ENCODE measurements at places on chromosomes 2 and 18.

DNA sequence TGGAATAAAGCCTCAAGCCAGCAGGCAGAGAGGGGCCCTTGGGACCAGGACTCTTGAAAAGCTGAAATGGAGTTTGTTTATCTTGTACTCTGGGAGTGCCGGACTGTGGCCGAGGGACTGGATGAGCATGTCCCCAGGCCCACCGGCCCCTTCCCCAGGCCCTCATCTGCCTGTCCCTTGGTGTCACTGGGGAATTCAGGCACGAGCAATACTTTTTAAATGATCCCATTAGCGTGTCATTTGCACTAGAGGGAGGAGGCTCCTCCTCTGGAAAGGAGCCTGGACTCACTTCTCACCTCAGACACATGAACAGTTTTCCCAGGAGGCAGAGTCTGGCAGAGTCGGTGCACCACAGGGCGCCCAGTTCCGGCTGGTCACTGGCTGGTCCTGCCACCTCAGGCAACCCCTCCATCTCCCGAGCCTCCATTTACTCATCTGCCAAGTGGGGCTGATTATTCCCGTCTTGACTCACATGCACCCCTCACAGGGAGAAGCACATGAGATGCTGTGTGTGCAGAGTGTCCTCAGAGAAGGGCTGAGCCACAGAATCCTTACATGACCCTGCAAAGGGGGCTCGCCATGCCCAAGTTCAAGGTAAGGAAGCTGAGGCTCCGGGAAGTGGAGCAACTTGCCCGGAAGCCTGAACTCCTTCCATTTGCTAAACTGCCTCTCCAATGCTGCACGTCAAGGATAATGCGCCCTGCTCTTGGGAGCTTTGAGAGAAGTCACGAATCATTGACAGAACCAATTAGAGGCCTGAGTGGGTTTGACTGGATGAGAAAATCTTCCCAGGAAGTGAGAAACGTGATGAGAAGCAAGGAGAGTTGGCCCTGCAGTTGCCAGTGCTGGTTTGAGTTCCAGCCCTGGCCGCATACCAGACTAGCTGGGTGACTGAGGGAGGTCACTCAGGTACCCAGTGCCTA lies 26.7 kb downstream of the CIB4 start:
- H3K4me3 ChIP-seq = no peak overlapping the region
- no peak for DNase-seq
- no peaks in the 10 kb centered on the region for H3K4me1 ChIP-seq
- H3K36me3 ChIP-seq = no peaks in the 10 kb centered on the region

DNA sequence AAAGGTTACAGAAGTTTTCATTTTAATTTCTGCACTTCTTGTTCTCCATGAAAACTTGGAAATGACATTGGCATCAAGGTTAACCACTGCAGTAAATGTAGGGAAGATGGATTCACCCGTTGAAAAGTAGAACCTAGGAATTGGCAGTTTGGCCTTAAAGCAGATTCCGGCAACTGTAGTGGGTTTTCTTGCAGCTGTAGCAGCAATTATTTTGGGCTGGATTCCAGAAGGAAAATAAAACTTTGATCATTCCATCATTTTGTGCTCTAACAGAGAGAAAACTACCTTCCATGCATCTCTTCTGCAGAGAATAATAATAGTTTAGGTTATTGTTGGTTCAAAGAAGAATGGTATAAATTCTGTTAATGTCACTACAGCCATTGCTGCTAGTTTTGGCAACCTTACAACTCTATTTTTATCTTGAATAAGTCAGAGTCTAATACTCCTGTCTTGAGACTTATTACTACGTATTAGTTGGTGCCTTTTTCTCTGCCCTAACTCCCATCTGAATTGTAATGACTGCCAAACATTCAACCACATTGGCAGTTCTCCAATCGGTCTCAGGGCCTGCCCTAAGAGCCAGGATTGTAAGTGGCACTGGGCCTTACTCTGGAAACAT lies 178.1 kb upstream of the PIEZO2 start:
- DNase-seq = no peak
- no peaks in the 10 kb centered on the region for H3K27me3 ChIP-seq
- no peaks in the 10 kb centered on the region for H3K36me3 ChIP-seq
- no peaks in the 10 kb centered on the region for H3K4me1 ChIP-seq
- no peak overlapping the region for H3K4me3 ChIP-seq
- H3K27ac ChIP-seq = no peak overlapping the region

DNA sequence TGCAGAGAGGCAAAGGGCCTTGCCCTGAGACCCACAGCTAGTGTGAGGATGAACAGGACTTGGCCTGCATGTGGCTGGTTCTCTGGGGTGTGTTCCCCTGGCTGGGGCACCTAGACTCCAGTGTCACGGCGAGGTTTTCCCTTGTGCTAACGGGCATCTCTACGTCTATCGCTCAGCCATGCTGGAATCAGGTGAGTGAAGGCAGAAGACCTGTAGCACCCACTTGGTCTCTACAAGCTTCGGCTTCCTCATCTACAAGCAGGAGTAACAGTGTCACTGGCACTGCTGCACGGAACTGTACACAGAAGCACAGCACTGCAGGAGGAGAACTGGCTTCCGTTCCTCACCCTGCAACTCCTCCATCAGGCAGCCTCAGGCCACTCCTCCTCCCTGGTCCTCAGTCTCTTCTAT lies 30.6 kb downstream of the HS1BP3 start:
- H3K27ac ChIP-seq = no peak overlapping the region
- H3K27me3 ChIP-seq = no peaks in the 10 kb centered on the region
- DNase-seq = no peak
- no peak overlapping the region for H3K4me3 ChIP-seq

DNA sequence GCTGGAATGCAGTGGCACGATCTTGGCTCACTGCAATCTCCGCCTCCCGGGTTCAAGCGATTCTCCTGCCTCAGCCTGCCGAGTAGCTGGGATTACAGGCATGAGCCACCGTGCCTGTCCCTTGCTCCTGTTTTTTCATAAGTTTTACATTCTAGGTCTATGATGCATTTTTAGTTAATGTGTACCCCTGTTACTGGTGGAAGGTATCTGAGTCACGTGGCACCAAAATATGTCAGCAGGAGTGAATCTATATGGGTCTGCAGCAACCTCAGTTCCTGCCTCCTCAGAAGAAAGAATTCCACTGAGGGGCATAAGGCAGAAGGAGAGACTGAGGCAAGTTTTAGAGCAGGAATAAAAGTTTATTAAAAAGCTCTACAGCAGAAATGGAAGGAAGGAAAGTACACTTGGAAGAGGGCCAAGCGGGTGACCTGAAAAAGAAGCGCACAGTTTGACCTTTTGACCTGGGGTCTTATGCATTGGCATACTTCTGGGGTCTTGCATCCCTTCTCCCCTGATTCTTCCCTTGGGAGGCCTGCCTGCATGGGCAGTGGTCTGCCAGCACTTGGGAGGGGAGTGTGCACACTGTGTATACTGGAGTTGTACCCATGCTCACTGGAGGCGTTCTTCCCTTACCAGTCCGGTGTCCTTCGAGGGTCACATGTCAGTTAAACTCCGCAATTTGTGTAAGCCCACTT lies 1.1 kb upstream of the MFSD2B start:
- no peaks in the 10 kb centered on the region for H3K36me3 ChIP-seq
- no peaks in the 10 kb centered on the region for H3K4me1 ChIP-seq
- H3K27ac ChIP-seq = no peak overlapping the region
- peaks cover 7% of the 10 kb centered on the region for H3K27me3 ChIP-seq

DNA sequence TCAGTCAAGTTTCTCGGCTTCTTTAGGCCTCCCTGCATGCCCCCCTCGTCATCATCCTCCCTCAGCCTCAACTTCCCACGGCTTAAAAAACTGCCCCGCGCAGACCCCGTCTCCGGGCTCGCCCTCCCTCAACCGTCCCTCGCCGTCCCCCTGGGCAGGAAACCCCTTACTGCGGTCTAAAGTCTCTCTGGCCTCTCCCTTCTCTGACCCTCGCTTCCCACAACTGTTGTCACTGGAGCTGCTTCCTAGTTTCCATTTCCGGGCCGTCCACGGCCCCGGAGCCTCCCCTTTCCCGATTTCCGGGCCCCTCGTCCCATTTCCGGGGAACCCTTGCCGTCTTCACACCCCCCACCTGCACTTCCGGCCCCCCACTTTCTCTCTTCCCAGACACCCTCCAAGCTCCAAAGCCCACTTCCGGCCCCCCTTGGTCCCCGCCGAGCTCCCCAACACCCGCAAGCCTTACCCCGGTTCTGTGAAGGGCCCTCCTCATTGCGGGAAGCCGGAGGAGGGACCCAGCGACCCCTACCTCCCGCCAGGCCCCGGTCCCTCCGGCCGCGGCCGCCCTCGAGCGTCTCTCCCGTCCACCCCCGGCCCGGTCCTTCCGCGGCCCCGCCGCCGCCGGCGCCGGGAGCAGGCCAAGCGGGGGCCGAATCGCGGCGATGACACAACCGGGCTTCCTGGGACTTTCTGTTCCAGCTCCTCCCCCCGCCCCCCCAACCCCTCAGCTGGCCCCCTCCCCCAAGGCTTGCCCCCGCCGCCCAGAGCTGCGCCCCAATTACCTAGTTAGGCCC lies 513 bp downstream of the TRIP12 start:
- peak overlapping the region; percentile 98 for H3K27ac ChIP-seq
- H3K4me1 ChIP-seq = no peaks in the 10 kb centered on the region
- H3K4me3 ChIP-seq = peak overlapping the region; percentile 91
- no peaks in the 10 kb centered on the region for H3K27me3 ChIP-seq

- no peaks in the 10 kb centered on the region for H3K36me3 ChIP-seq
- no peak overlapping the region for H3K4me3 ChIP-seq
Observed at GRCh38 chr2:226283796-226284195, 515.8 kb downstream of the IRS1 start.

DNA sequence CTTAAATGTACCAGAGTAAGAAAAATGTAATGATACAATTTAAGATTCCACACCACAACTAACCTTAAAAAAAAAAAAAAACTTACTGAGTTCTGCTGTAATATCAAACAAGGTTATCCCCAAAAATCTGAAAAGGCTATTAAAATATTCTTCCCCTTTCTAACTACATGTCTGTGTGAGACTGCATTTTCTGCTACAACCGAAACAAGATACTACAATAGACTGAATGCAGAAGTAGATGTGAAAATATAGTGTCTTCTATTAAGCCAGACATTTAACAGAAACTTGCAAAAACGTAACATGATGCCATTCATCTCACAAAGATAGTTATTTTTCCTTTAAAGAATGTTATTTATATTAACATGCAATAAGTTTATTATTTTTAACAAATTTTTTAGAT lies 16.2 kb downstream of the SS18 start:
- no peaks in the 10 kb centered on the region for H3K27me3 ChIP-seq
- H3K4me1 ChIP-seq = no peaks in the 10 kb centered on the region
- DNase-seq = no peak
- H3K27ac ChIP-seq = no peak overlapping the region

- H3K27ac ChIP-seq = no peak overlapping the region
- H3K4me1 ChIP-seq = no peaks in the 10 kb centered on the region
- no peaks in the 10 kb centered on the region for H3K36me3 ChIP-seq
- no peak overlapping the region for H3K4me3 ChIP-seq
- DNase-seq = no peak
Observed at GRCh38 chr2:32310577-32310976, 32.9 kb downstream of the YIPF4 start.

GRCh38 chr18:13316063-13316462 lies 97.5 kb downstream of the LDLRAD4 start:
- no peak overlapping the region for H3K4me3 ChIP-seq
- no peaks in the 10 kb centered on the region for H3K27me3 ChIP-seq
- no peak overlapping the region for H3K27ac ChIP-seq

- DNase-seq = peak; percentile 10
- H3K27ac ChIP-seq = peak overlapping the region; percentile 84
- peak overlapping the region; percentile 76 for H3K4me3 ChIP-seq
- no peaks in the 10 kb centered on the region for H3K4me1 ChIP-seq
- H3K27me3 ChIP-seq = no peaks in the 10 kb centered on the region
Observed at GRCh38 chr2:204545861-204546735, 823 bp downstream of the PARD3B start.

DNA sequence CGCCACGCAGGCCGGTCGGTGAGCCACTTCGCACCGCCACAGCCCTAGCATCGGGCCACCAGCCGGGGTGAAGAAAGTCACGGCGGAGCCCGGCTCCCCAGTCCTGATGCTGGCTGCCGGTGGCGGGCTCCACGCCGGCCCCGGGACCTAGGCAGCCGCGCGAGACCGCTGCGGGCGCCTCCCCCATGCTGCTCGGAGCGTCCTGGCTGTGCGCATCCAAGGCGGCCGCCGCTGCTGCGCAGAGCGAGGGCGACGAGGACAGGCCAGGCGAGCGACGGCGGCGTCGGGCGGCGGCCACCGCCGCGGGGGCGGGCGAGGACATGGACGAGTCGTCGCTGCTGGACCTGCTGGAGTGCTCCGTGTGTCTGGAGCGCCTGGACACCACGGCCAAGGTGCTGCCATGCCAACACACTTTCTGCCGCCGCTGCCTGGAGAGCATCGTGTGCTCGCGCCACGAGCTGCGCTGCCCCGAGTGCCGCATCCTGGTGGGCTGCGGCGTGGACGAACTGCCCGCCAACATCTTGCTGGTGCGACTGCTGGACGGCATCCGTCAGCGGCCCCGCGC lies 433 bp downstream of the SH3RF3 start:
- no peak for DNase-seq
- H3K36me3 ChIP-seq = no peaks in the 10 kb centered on the region
- peak overlapping the region; percentile 44 for H3K4me3 ChIP-seq
- H3K4me1 ChIP-seq = no peaks in the 10 kb centered on the region

- DNase-seq = no peak
- H3K27ac ChIP-seq = no peak overlapping the region
Observed at GRCh38 chr2:137507237-137507636, 457.0 kb upstream of the HNMT start.

DNA sequence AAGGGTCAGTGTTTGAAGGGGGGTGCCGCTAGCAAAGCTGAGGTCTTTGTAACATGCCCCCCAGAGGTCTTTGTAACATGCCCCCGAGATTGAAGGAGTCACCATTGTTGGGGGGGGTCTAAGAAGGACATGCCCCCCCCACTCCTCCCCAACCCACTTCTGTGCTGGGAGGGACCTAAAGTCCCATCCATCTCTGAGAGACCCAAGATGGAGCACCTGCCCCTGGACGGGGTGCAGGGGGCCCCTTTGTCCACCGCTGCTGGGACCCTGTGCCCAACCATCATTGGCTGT lies 5.9 kb upstream of the ASIC4 start:
- H3K36me3 ChIP-seq = peaks cover 8% of the 10 kb centered on the region
- H3K27me3 ChIP-seq = peaks cover 6% of the 10 kb centered on the region
- no peak for DNase-seq
- no peak overlapping the region for H3K4me3 ChIP-seq
- H3K27ac ChIP-seq = no peak overlapping the region
- H3K4me1 ChIP-seq = peaks cover 2% of the 10 kb centered on the region

- DNase-seq = no peak
- no peaks in the 10 kb centered on the region for H3K27me3 ChIP-seq
- H3K4me3 ChIP-seq = no peak overlapping the region
- H3K4me1 ChIP-seq = no peaks in the 10 kb centered on the region
- no peaks in the 10 kb centered on the region for H3K36me3 ChIP-seq
Observed at GRCh38 chr18:58618822-58619595, 9.9 kb downstream of the ALPK2 start.

DNA sequence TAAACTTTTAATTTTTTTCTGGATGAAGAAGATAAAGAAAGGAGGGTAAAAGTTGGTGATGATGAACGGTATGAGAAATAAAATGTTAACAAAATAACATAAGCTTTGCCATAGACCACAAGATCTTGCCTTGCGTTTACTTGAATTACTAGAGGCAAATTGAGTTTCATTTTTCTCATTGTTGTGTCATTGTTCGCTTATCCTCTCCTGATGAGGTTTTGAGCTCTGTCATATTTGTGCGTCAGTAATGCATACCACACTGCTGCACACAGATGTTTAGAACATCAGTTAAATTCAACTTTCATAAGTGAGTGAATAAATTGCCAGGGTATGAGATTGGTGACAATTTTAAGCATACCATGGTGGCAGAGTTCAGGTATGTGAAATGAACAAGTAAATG lies 843.6 kb downstream of the SUCLG1 start:
- no peak for DNase-seq
- H3K36me3 ChIP-seq = no peaks in the 10 kb centered on the region
- no peak overlapping the region for H3K27ac ChIP-seq
